ENCODE measurements at places on chromosomes 6 and 20. TPM values are rescaled to one million over a fixed set of nuclear protein-coding genes. Genes with fewer than 3 reads are reported as not detected.

PDE10A gene
- 41.5 TPM for total RNA-seq

OOEP gene
- not detected for total RNA-seq

PRND gene
- 2.7 TPM for total RNA-seq

ZBTB22 gene
- total RNA-seq, result 17.7 TPM

- DNase-seq, result no peak
These were observed 493.6 kb downstream of the EPM2A start for GRCh38 chr6:145241721-145242120.

DNA sequence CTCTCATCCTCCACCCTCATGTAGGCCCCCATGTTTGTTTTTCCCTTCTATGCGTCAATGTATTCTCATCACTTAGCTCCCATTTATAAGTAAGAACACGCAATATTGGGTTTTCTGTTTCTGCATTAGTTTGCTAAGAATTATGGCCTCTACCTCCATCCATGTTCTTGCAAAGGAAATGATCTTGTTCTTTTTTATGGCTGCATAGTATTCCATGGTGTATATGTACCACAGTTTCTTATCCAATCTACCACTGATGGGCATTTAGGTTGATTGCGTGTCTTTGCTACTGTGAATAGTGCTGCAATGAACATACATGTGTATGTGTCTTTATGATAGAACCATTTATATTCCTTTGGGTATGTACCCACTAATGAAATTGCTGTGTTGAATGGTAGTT, 200.0 kb downstream of the ADGRG6 start:
- no peak for DNase-seq

DNA sequence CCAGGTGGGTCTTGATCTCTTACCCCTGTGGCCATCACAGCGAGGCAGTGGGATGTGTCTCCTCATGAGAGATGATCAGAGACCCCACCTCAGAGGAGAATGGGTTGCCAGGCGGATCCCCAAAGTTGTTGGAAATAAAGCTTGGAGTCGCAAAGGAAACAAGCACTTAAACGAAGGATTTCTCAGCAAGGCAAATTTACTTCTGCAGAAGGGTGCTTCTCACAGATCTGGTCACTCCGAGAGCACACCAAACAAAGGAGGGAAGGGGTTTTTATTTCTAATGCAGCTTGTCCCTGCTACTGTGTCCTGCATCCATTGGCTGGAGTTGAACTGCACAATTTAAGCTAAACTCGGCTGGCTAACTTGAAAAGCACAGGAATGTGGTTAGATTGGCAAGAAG, 466.6 kb upstream of the EYS start:
- DNase-seq, result no peak

DNA sequence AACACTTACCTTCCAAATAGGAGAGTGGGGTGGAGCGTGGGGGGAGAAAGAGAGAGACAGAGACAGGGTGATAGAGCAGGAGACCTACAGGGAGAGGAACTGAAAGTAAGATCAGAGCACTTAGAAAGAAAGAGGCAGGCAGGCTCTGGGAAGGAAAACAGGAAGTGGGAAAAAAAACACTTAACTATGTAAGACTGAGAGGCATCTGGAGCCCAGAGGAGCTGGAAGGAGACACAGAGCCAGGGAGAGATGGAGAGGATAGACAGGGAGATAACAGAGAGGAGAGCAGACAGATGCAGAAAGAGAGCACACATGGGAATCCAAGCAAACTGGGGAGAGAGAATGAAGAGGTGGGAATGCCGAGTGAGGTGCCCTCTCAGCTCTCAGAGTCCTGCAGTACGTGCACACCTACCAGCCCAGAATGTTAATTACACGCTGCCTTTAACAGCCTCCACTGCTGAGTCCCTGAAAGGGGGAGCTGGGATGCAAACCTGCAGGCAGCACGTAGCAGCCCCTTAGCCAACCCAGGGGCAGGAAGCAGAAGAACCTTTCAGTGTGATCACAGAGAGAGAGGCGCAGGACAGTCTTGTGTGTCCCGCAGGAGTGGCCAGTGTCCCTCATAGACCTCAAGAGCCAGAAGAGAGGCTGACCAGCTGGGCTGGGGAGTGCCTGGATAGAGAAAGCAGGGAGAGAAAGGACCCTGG, 132.7 kb upstream of the LRFN2 start:
- DNase-seq, result no peak

DNA sequence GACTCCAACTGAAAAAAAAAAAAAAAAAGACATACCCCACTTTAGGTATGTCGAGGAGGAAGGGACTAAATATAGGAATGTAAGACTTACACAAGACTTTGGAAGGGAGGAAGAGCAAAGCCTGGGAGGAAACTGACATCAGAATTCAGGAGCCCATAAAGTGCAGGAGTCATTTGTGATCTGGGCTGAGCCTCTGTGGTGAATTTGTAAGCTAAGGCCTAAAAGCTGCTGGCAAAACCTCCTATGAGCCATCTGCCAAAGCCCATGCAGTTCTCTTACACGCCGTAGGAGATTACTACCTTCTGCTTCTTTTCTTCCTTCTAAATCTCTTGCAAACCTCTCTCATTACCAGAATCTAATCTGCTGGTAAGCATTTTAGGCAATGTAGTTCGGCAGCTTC, 52.0 kb upstream of the THEMIS start:
- peak; percentile 74 for DNase-seq

DNA sequence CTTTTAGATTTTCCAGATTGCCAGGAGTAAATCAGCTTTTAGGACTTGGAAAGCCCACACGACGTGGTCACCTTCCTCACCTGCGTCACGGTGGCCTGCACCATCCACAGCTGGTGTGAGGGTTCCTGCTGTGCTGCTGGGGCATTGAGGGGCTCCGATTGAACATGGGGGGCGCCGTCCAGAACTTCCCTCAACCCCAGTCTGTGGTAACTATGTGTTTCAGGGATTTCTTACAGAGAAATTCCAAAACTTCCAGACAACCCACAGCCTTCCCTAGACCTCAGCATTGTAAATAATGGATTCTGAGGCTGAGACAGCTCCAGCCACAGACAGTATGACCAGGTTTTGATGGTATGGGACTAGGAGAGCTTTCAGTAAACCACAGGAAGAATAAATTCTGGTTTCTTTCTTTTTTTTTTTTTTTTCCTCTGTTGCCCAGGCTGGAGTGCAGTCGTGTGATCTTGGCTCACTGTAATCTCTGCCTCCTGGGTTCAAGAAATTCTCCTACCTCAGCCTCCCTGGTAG, 46.7 kb upstream of the IRF4 start:
- no peak for DNase-seq

- no peak for DNase-seq
These were observed 1226.8 kb upstream of the CITED2 start for GRCh38 chr6:140601021-140601808.

- DNase-seq, result no peak
These were observed 111.9 kb downstream of the TBX18 start for GRCh38 chr6:84652356-84653026.

All from cerebellum (tissue), 4 donors.